ENCODE measurements at places on chromosomes 5 and 9.

GRCh38 chr9:126545106-126545505 is 68.6 kb upstream of the LMX1B start:
- no peak for DNase-seq

DNA sequence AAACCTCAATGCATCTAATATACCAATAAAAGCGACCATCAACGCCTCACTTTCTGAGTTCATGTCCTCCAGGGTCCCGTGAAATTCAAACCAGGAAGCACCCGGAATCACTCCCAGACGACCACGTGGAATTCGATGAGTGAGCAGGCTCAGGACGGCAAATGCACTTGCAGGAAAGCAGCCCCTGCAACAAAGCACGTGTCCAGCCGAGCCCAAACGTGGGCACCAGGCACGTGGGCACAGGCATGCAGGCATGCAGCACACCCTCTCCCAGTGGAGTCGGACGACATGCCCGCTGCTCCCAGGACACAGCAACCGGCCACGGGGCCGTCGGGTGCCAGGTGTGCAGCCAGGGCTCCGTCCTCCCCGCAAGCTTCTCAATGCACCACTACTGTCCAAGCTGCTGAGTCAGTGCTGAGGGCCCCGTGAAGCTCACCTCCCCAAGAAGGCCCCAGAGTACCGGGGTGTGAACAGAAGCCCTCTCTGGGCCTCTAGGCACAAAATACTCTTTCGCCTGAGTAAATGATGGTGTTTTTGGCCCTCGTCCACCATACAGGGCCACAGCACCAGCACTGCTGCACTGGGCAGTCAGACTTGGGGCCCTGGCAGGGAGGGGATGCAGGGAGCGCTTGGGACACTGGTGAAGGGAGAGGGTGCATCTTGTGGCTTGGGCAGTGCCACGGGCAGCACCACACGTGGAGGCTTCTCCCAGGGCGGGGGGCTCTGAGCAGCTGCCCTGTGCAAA is 87.6 kb downstream of the VAV2 start:
- no peak for DNase-seq

GRCh38 chr5:141557681-141558136 is 61.1 kb downstream of the DIAPH1 start:
- DNase-seq, result peak; percentile 100

- DNase-seq, result no peak
Measured at GRCh38 chr5:132011622-132012343, at the start of gene ACSL6. Gene ACSL6, minus strand, starts transcription at chr5:132011658. Its CDS starts 105 bp downstream, at chr5:132011553.
